Kidney (tissue), 22 donors: ENCODE measurements at places on chromosomes 3 and 15. TPM values are rescaled to one million over a fixed set of nuclear protein-coding genes. Genes with fewer than 3 reads are reported as not detected.

GRCh38 chr3:107328069-107328468, 49.2 kb upstream of the CCDC54 start:
- H3K27me3 ChIP-seq = no peaks in the 10 kb centered on the region
- no peaks in the 10 kb centered on the region for H3K4me1 ChIP-seq
- no peak for DNase-seq
- no peaks in the 10 kb centered on the region for H3K36me3 ChIP-seq
- H3K4me3 ChIP-seq = no peak overlapping the region

- H3K27ac ChIP-seq = no peak overlapping the region
- no peaks in the 10 kb centered on the region for H3K36me3 ChIP-seq
- H3K27me3 ChIP-seq = no peaks in the 10 kb centered on the region
- no peaks in the 10 kb centered on the region for H3K4me1 ChIP-seq
- no peak for DNase-seq
Measured at GRCh38 chr3:122727766-122728165, 47.1 kb downstream of the PARP14 start.

DNA sequence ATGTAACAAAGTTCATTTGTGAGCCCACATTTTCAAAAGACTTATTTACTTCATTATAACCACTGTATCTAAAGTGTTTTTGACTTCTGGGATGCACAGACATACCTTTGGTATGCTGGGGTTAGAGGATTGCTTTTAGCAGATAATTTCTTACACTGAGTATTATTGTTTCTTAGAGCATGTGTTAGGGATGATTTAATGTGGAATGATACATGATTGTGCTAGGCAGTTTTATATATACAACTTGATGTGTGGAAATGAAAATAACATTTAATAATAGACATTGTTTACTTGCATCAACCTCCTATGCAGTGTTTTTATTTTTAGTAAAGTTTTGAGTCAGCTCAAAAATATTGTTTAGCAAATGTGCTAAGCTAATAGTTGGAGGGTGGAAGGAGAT, 3.4 kb downstream of the KIF23 start:
- H3K27ac ChIP-seq = no peak overlapping the region
- no peaks in the 10 kb centered on the region for H3K36me3 ChIP-seq
- H3K4me3 ChIP-seq = no peak overlapping the region
- H3K4me1 ChIP-seq = peaks cover 4% of the 10 kb centered on the region

- H3K4me3 ChIP-seq = no peak overlapping the region
- no peaks in the 10 kb centered on the region for H3K4me1 ChIP-seq
- DNase-seq = no peak
- H3K36me3 ChIP-seq = no peaks in the 10 kb centered on the region
Measured at GRCh38 chr3:177976866-177977265, 559.4 kb upstream of the KCNMB2 start.

Gene TEX55
- total RNA-seq = not detected

- H3K4me1 ChIP-seq = no peaks in the 10 kb centered on the region
- no peaks in the 10 kb centered on the region for H3K36me3 ChIP-seq
- H3K27me3 ChIP-seq = no peaks in the 10 kb centered on the region
Measured at GRCh38 chr15:92510163-92510882, 116.6 kb downstream of the ST8SIA2 start.

GRCh38 chr15:69117431-69117871, 43.0 kb upstream of the GLCE start:
- H3K4me1 ChIP-seq = no peaks in the 10 kb centered on the region
- H3K27me3 ChIP-seq = no peaks in the 10 kb centered on the region
- H3K36me3 ChIP-seq = no peaks in the 10 kb centered on the region
- DNase-seq = peak; percentile 60
- no peak overlapping the region for H3K4me3 ChIP-seq

DNA sequence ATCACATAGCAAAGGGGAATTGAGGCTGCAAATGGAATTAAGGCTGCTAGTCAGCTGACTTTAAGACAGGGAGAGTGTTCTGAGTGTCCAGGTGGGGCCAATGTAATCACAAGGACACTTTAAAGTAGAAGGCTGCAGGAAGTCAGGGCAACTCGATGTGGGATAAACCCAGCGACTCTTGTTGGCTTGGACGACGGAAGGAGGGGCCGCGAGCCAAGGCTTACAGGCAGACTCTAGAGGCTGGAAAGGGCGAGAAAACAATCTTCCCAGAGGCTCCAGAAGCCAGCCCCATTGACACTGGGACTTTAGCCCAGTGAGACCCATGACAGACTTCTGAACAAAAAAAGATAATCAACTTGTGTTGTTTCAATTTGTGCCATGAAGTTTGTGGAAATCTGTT, 12.9 kb upstream of the MUSTN1 start:
- no peak for DNase-seq
- H3K27me3 ChIP-seq = no peaks in the 10 kb centered on the region
- no peak overlapping the region for H3K27ac ChIP-seq
- H3K4me3 ChIP-seq = no peak overlapping the region
- peaks cover 4% of the 10 kb centered on the region for H3K4me1 ChIP-seq

GRCh38 chr15:58547628-58548307, 116.0 kb downstream of the LIPC start:
- no peak overlapping the region for H3K4me3 ChIP-seq
- no peaks in the 10 kb centered on the region for H3K36me3 ChIP-seq
- no peaks in the 10 kb centered on the region for H3K27me3 ChIP-seq
- H3K27ac ChIP-seq = no peak overlapping the region
- no peaks in the 10 kb centered on the region for H3K4me1 ChIP-seq
